Activated gamma-delta T cell treated with Interleukin-2 at 50 U/mL for 16 hours (primary cell): ENCODE measurements at places on chromosomes 12 and 14.

DNA sequence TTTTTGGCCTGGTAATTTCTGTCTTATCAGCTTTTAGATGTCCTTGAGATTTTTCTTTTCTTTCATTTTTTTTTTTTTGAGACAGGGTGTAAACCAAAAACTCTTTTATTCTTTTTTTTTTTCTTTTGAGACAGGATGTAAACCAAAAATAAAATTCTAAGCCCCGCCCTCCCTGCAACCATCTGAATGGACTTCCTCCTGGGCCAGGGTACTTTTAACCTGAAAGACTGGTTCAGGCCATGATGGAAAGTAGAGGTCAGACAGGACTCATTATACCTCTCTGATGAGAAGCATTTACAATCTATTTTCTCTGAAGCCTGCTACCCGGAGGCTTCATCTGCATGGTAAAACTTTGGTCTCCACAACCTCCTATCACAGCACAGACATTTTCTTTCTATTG, 33.5 kb upstream of the TCL1B start:
- DNase-seq: no peak

GRCh38 chr12:51448618-51449256, 24.1 kb downstream of the SLC4A8 start:
- no peak for DNase-seq

DNA sequence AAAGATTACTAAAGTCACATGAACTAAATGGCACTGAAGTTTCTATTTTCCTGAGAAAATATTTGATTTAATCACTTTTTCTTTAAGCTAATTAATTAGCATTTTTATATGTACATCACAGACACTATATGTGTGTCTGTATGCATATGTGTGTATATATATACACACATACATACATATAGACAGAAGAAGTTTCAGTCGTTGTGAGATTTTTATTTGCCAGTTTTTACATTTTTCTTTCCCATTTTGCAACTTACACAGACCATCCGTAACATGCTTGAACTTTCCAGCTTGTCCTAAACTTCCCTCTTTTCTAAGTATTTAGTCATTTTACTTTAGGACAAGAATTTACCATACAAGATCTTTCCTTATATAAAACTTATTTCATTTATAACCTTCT, 299.1 kb downstream of the IPO8 start:
- no peak for DNase-seq

DNA sequence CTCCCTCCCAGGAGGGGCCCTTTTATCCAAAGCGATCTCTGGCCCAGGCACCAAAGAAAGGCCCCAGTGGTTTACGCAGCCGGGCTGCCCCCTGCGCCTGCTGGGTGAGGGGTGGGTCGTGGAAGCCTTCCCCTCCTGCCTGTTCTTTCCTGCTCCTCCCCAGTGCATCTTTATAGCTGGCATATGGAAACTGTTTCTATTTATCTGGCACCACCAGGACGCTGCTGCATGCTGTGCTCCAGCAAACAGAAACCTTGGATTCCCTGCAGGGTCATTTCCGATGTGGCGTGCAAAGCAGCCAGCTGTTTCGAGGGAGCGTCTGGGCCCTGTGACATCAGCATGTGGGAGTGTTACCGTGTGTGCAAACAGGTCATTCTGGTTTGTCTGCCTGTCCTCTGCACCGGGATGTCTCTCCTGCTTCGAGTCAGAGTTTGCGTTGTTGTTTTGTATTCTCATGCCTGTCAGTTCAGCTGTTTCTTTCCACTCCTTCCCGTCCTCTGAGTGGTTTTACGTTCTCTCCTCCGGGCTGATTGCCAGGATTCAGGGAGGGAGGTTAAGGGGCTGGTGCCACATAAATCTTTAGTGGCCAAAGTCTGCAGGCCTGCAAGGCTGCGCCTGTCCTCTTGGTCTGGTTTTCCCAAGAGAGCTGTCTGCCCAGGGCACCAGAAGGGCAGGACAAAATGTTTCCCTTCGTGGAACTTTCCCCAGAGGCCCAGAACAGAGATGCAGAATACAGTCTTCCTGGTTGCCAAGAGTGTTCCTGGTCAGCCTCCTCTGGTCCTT, 24.6 kb downstream of the TPCN1 start:
- no peak for DNase-seq

DNA sequence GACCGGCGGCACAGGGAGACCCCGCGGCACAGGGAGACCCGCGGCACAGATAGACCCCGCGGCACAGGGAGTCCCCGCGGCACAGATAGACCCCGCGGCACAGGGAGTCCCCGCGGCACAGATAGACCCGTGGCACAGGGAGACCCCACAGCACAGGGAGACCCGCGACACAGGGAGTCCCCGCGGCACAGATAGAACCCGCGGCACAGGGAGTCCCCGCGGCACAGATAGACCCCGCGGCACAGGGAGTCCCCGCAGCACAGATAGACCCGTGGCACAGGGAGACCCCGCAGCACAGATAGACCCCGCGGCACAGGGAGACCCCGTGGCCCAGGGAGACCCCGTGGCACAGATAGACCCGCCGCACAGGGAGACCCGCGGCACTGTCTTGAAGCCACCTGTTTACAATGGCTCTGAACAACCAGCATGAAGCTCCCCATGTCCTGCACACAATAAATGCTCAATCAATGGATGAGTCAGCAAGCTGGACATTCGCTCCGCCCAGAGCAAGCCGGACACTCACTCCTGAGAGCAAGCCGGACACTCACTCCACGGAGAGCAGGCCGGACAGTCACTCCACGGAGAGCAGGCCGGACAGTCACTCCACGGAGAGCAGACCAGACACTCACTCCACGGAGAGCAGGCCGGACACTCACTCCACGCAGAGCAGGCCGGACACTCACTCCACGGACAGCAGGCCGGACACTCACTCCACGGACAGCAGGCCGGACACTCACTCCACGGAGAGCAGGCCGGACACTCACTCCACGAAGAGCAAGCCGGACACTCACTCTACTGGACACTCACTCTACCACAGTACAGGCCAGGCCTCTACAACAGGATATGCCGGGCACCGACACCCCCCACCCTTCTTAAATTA, 121.9 kb downstream of the RFLNA start:
- no peak for DNase-seq

GRCh38 chr12:52645982-52646381, 6.0 kb downstream of the KRT2 start:
- DNase-seq: no peak

GRCh38 chr14:32230695-32231280, 27.7 kb upstream of the RNU6-8 start:
- DNase-seq: no peak

DNA sequence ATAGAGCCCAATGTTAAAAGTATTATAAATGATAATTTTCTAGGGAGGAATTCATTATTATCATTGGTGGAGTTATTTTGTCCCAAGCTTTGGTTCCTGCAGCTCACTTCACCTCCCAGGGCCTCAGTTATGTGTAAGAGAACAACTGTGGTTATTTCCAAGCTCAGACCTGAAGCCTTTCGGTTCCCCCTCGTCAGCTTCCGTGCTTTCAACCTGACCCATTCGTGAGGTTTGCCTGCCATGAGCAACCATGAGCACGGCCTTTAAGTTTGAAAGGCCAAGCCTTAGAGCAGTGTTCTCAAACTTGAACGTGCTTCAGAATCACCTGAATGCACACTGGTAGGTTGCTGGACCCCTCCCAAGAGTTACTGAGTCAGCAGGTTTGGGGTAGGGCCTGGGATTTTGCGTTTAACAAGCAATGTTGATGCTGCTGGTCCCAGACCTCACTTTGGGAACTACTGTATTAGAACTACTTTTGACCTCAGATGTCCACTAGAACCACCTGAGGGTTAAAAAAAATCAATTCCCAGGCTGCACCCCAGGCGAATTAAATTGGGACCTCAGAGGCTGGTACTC, 133.0 kb upstream of the PRMT8 start:
- DNase-seq: no peak

DNA sequence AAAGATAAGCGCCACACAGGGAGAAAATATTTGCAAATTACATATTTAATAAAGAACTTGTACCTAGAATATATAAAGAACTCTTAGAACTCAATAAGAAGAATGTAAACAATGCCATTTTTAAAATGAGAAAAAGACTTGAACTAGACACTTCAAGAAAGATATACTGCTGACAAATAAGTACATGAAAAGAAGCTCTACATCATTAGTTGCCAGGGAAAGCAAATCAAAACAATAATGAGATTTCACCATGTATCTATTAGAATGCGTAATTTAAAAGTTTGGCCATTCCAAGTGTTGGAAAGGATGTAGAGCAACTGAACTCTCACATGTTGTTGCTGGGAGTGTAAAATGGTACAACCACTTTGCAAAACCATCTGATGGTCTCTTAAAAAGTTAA, 6.9 kb upstream of the CLEC4E start:
- no peak for DNase-seq

DNA sequence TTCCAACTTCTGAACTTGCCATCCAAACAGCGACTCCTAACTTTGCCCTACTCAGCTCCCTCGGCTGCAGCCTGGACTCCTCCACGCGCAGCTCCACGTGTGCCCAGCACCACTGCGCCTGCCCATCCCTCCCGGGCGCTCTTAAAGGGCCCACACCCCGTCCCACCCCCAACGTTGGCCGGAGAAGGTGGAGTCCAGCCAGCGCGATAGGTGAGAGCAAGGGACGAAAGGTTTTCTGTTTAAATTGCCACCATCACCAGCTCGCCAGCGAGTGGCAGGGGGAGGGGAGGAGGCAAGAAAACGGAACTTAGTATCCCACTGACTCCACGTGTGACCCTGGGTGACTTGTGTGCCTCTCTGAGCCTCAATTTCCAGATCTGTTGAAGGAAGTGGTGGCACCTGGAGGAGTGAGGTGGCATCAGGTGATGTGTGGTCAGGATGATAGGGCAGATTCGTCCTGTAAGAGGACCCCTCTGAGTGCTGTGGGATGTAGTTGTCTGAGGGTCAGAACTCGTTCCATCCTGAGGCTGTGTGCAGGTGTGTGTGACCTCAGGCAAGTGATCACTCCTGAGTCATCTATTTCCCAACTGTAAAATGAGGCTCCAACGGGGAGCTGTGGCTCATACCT, 59.7 kb downstream of the TRPV4 start:
- no peak for DNase-seq

GRCh38 chr12:103933237-103933636, 3.0 kb downstream of the HSP90B1 start:
- no peak for DNase-seq

DNA sequence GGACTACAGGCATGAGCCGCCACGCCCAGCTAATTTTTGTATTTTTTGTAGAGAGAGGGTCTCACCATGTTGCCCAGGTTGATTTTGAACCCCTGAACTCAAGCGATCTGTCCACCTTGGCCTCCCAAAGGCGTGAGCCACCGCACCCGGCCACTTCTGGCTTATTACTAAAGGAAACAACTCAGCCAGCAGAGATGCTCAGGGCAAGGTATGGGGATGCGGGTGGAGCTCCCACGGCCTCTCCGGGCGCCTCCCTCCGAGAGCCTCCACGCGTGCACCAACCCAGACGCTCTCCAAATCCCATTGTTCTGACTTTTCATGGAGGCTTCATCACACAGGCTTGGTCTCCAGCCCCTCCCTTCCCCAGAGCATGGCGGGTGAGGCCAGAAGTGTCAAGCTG, 6.1 kb upstream of the GPR132 start:
- DNase-seq: no peak

DNA sequence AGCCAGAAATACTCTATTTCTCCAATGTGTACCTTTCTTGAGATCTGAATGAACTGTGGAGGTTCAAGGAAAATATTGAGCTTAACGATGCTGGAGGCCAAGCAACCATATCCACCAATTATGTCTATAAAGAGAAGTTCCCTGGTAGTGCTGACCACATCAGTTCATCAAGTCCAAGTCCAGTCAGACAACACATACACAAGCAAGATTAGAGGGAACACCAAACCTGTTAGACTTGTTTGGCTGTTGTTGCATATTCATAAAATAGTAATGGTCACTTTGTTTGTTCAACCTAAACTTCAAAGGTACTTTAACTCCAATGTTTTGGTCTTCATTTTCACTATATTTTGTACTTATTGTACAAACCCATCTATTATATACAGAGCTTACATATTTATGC, 81.6 kb downstream of the LMO3 start:
- DNase-seq: no peak

GRCh38 chr12:31205054-31205453, 120.9 kb downstream of the SINHCAF start:
- no peak for DNase-seq

- no peak for DNase-seq
Observed at GRCh38 chr14:57174466-57174865, 94.2 kb downstream of the EXOC5 start.

DNA sequence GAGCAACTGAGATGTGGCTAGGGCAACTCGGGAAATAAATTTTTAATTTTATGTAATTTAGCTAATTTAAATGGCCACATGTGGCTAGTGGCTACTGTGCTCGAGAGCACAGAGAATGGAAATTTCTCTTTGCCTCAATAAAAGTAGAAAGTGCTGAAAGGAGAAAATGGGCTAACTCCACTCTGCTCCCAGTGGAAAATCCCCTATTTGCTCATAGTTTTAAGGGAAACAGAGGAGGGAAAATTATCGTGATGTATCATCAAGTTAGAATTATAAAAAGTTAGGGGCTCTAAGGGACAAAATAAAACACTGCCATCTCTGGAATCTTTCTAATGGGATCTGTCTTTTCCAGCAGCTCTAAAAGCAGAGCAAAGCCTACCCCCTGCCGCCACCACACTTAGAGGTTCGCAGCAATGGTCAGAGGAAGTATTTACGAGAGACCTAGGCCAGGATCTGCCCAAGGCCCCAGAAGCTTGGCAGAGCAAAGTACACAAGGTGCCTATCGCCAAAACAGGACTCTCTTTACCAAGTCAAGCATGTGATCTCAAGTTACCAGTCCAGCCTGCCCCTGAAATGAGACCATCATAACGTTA, 220.7 kb downstream of the PPM1H start:
- no peak for DNase-seq

- DNase-seq: no peak
Observed at GRCh38 chr12:19039515-19039914, 90.0 kb upstream of the PLEKHA5 start.

DNA sequence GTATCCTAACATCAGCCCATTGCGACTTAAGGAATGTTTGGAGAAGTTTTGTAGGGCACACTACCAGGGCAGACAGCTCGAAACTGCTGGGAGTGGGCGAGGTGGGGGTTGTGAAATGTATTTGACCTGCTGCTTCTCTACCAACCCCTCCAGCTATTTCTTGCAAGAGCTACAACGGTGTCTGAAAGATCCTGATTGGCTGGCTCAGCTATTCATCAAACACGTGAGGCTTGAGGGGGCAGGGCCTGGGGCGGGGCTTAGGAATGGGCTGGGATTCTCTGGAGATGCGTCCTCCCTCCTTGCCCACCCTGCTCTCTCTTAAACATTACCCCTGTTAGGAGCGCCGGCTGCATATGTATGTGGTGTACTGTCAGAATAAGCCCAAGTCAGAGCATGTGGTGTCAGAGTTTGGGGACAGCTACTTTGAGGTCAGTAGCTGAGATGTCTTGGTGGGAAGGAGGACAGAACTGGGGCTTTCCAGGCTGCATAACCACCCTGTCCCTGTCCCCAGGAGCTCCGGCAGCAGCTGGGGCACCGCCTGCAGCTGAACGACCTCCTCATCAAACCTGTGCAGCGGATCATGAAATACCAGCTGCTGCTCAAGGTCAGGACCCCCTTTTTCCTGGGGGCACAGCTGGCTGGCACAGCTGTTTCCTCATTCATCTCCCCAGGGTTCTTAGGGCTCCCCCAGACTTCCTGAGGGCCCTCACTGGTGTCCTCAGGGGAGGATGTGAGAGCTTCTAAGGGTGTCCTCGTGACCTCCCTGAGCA, 3.1 kb downstream of the ARHGEF25 start:
- no peak for DNase-seq

- no peak for DNase-seq
Observed at GRCh38 chr14:54489731-54490444, 1.1 kb upstream of the GMFB start.

GRCh38 chr12:89663577-89664357, 44.9 kb downstream of the ATP2B1 start:
- DNase-seq: no peak
